ENCODE measurements at places on chromosomes 11 and 22. TPM values are rescaled to one million over a fixed set of nuclear protein-coding genes. Genes with fewer than 3 reads are reported as not detected.

DNA sequence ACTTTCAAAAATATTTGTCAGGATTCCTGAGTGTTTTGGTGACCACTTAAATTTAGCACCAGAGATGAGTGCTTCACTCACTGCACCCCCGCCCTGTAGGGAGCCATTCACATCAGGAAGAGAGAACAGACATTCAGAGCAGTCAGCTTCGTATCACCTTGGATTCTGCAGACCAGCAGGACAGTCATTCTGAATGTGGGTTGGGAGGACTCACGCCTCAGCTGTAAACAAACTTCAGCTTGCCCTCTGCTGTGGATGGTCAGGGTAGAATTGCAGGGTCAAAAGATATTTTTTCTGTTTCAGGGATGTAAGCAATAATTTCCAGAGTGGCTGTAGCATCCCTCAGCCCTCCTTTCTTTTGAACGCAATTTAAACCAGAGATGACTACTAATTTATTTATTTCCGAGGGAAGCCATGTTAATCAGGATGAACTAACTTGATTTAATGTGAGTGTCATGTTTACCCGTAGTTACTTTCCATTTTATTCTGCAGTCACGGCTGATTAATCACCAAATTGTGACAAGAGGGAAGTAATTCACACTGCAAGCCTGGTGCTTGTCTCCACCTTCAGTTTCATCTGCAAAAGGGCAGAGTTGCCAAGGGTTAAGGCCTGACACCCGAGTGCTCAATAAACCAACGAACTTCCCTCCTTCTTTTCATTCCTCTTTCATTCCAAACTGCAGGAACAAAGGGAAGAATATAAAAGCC is 174.2 kb upstream of the DDI1 start:
- no peak for DNase-seq

DNA sequence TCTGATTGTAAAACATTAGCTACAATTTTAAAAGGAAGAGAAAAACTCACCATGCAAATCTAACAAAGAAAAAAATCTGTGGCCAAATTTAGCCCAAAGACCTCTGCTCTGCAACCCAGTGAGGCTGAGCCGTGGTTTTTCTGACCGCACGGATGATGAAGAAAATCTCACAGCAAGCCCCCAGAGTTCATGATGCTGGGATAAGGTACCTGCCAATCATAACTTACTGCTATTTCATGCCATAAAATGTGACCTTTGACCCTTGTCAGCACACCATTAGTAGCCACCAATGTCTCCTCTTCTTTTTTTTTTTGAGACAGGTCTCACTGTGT is 11.1 kb downstream of the CERK start:
- DNase-seq = no peak

DNA sequence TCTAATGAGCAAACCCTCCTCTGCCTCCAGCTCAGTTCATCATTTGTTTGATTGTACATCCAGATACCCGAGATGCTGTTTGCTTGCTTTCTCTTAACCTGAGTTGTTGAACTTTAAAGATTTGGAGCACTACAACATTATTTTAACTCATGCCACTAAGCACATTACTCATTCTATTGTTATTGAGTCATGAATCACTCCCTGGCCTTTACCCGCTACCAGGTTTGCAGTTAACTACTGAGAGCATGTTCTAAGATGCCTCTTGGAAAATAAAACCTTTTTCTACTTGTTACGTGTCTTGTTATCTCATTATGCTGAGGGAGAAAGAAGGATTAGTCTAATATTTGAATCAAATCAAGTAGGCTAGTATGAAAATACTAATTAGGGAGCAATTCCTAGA is 720.6 kb upstream of the ANO5 start:
- no peak for DNase-seq

DNA sequence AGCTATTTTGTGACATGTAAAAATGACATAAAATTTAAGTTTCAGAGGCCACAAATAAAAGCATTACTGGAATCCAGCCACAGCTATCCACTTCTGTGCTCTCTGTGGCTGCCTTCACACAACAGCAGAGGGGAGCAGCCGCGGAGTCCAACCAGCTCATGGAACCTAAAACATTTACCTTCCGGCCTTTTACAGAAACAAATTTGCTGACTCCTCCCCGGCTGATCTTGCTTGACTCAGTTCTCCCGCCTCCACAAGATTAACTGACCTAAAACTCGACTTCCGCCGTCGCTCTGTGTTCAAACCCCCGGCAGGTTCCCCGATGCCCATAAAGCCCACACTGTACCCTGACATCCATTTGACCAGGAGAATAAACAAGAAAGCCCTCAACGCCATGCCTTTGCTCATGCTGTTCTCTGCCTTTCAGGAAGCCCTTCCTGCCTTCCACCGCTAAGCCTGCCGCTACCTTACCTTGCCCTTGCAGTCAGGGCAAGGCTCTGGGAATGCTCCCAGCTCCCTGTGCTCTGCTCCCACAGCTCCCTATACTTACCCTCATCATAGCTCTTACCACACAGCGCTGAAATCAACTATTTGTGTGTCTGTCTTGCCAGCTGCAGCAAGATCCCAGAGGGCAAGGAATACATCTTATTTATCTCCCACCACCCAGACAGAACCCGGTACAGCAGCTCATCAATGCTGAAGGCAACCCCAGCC is 35.4 kb downstream of the MICAL3 start:
- DNase-seq = no peak

DNA sequence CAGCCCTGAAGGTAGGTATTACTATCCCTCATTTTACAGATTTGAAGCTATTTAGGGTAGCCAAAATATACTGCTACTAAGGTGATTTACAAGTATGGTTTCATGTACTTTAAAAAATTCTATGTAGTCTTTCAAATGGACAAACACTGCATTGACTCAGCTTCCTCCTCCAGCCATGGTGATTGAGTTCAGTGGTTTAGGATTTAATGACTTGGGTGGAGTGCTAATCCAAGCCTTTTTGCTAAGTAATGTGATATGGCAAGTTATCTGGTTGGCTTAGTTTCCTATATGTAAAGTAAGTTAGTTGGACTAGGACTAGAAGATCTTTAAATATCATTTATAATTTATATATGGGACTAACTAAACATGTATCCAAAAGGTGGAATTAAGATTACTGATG is 77.9 kb downstream of the ARHGAP20 start:
- DNase-seq = no peak

DNA sequence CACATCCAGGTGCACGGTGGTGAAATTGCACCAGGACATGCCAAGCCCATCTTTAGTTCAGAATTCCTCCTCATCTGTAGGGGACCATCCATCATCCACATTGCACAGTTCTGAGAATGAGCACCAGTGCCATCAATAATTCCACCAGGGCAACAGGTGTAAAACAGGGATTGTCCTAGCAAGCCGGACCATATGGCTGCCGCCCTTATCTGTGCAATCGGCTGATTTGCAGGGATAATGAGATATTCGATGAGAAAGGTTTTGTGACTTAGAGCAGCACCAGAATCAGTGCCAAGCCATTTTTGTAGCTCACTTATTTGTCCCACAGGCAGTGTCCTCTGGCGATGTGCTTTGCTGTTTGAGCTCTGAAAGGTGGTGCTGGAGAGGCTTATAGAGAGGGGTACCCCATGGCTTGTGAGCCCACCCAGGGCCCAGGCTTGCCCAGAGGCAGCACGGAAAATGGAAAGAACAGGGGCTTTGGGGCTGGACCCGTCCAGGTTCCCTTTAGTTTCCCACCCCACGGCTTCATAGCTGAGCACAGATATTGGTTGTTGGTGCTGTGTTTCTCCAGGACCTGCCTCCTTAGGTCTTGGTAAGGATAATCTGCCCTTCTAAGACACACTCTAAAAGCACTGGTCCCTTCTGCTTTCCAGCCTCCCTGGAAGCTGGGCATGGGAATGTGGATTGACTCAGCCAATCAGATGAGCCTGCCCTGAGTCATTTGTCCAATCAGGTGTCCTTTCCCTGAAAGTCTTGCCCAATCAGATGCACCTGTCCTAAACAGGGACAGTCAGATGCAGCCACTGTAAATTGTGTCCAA is 84.0 kb upstream of the SHANK2 start:
- DNase-seq = no peak

SCGB1D2 gene
- total RNA-seq = not detected

MIAT gene
- 2.6 TPM for total RNA-seq
